Activated CD4-positive, alpha-beta T cell treated with anti-CD3 and anti-CD28 coated beads for 48 hours (primary cell): ENCODE measurements at places on chromosomes 3 and 15.
A peak's percentile ranks its signal among the peaks of the same experiment; 100 is the strongest.

DNA sequence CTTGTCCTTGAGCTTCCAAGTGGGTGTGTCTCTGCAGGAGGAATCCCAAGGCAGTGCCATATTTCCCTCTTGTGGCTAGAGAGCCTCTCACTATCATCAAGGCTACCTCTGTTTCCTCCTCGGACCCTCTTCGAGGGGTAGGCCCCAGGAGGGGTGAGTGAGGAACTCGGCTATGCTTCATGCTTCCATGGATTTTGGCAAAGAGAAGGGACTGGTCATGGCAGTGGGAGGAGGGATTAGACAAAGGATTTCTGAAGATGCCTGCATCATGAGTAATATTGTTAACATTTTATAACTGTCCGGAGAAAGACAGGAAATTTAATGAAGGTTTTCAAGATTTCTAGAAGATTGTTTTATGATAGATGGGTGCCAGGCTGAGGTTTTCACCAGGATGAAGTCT is 241.5 kb downstream of the CLSTN2 start:
- no peak for DNase-seq

DNA sequence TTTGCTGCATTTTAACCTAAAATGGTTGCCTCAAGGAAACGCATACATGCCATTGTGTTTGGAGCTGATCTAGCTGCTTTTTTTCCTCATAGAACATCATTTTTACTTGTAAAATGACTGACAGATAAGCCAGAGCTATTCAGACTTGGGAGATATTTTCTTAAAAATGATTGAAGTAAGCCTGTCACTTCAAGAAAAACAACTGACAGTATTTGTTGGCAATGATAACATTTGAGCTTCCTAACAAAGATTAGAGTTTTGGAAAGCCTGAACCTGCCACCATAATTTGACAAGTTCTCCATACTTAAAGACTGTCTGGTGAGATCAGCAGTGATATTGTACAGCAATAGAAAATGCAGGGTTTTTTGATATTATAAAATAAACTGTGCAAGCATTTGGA is 27.6 kb upstream of the MRPL3 start:
- no peak for DNase-seq

GRCh38 chr3:13002398-13003124 is 70.7 kb downstream of the IQSEC1 start:
- no peak for DNase-seq

DNA sequence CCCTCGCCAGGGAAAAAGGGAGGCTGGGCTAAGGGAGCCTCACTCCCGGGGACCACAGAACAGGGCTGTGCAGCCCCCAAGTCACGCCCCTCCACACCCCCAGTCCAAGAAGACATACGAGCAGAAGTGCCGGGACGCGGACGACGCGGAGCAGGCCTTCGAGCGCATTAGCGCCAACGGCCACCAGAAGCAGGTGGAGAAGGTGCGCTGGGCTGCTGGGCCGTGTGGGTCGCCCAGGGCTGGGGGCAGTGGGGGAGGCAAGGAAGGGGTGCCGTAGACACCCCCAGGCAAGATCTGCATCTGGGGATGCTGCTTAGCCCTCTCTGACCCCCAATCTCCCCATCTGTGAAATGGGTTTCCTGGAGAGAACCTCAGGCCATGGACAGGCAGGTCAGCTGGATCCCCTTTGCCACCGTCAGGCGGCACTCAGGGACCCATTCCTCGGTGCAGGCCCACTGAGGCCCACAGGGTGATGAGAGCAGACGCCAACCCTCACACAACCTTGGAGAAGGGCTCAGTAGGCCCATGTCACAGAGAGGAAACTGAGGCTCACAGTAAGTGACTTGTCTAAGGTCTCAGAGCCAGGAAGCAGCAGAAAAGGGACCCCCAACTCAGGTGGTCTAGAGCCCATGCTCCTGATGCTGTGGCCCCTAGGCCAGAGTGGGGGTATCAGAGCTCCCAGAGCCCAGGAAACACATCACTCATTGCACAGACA is 33.7 kb downstream of the PSTPIP1 start:
- DNase-seq: peak; percentile 2

- no peak for DNase-seq
Measured at GRCh38 chr15:92075764-92076163, 222.3 kb downstream of the SLCO3A1 start.

GRCh38 chr15:89998141-89998661 is 2.9 kb upstream of the ZNF710 start:
- no peak for DNase-seq

DNA sequence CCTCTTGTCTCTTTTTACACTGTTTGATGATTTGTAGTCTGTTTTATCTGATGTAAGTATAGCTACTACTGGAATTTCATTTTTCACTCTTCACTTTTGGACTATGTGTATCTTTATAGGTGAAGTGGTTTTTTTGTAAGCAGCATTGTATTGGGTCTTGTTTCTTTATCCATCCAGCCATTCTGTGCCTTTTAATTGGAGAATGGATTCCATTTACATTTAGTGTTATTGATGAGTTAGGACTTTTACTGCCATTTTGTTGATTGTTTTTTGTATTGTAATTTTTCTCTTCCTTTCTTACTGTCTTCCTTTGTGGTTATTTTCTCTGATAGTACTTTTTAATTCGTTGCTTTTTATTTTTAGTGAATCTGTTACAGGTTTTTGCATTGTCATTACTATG is 54.5 kb downstream of the RNF13 start:
- no peak for DNase-seq

GRCh38 chr3:7964899-7965298 is 536.7 kb upstream of the LMCD1 start:
- no peak for DNase-seq

GRCh38 chr3:190854062-190854461 is 8.4 kb downstream of the GMNC start:
- no peak for DNase-seq

- no peak for DNase-seq
Measured at GRCh38 chr3:2937592-2937991, 172.6 kb downstream of the IL5RA start.

DNA sequence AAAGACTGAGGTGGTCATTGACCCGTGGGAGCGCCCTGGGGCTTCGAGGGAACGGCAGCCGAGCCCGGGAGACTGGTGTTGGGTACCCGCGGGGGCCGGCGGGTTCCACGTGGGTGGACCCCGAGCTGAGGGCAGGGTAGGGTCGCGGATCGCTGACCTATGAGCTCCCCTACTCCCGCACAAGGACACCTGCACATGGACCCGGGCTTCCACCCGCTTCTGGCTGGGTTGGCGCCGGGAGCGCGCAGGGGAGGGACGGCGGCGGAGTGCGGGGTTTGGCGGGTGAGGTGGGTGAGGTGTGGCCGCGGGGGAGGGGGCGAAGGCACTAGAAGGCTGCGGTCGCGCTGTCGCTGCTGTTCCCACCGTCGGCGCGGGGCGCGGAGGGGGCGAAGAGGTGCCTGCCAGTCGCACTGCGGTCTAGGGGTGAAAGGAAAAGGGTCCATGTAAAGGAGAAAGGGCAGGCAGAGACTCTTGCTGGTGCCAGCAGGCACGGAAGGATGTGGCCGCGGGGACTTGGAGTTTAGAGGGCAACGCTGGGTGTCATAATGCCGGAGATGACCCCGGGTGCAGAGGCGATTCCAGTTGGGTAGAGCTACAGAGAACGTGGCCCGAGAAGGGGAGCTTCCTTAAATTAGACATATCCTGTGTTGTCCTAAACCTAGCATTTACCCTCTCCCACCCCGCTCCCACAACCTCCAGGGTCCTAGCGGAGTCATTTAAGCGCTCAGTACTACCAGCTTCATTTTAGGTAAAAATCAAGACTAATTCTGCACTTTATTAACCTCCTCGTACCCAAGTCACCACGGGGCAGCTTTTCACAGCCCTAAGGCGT is 245.9 kb upstream of the TOPAZ1 start:
- peak; percentile 19 for DNase-seq
